ENCODE measurements at places on chromosomes 6 and 20. TPM values are rescaled to one million over a fixed set of nuclear protein-coding genes. Genes with fewer than 3 reads are reported as not detected.

Gene AFDN
- 20.2 TPM for total RNA-seq

Gene JPH2
- total RNA-seq = 6.8 TPM

Gene FNDC11
- total RNA-seq = 0.14 TPM

Gene GRM1
- total RNA-seq = not detected

Gene HRH3
- not detected for total RNA-seq

Gene TBC1D22B
- 6.0 TPM for total RNA-seq

Gene GMPR
- 3.5 TPM for total RNA-seq

Measured in A549 treated with dexamethasone at 1 μM for 4 hours (cell line).